ENCODE measurements at places on chromosomes 3 and 15.

DNA sequence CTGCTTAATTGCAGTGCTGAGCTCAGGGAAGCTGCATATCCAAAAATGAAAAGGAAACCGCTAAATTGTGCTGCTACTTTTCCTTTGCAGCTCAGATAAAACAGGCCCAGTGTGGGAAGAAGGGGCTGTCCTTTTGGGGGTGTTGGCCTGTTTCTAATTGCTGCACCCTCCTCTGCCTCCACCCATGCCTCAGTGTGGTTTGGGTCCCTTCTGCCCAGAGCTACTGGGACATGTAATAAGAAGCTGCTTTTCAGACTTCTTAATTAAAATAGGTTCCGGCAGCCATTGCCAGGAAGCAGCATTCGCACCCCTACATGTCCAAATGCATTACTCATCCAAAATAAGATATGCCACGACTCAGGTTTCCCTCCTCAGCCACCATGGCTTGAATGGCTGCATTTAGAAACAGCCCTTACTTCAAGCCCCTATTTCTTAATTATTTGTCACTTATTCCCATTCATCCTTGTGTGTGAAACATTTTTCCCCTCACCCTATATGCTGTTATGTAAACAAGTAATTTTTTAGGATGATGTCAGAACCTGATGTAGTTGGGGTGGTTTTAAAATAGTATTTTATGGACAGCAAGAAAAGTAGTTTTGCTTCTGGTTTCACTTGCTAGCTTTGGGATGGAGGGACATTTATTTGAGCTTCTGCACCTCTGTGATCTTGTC lies 235.9 kb upstream of the CTDSPL start:
- no peak for DNase-seq

GRCh38 chr3:27630885-27631284 lies 91.2 kb downstream of the EOMES start:
- no peak for DNase-seq

DNA sequence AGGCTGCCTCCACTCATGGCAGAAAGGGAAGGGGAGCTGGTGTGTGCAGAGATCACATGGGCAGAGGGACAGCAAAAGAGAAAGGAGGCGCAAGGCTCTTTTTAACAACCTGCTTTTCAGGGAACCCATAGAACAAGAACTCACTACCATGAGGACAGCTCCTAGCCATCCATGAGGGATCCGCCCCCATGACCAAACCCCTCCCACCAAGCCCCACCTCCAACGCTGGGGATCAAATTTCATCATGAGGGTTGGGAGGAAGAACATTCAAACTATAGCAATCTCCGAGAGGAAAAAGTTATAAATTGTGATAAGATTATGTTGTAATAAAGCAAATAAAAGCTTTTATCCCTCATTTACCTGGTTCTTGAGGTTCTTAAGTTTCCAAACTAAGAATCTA lies 84.7 kb upstream of the LMCD1 start:
- no peak for DNase-seq

GRCh38 chr3:42600958-42601675 lies 631 bp downstream of the NKTR start:
- no peak for DNase-seq

GRCh38 chr15:57234156-57234555 lies 142.1 kb upstream of the CGNL1 start:
- DNase-seq = no peak

- DNase-seq = no peak
Measured at GRCh38 chr3:194714137-194714455, 28.4 kb downstream of the FAM43A start.

GRCh38 chr3:112115161-112115739 lies 17.8 kb downstream of the GCSAM start:
- DNase-seq = no peak

DNA sequence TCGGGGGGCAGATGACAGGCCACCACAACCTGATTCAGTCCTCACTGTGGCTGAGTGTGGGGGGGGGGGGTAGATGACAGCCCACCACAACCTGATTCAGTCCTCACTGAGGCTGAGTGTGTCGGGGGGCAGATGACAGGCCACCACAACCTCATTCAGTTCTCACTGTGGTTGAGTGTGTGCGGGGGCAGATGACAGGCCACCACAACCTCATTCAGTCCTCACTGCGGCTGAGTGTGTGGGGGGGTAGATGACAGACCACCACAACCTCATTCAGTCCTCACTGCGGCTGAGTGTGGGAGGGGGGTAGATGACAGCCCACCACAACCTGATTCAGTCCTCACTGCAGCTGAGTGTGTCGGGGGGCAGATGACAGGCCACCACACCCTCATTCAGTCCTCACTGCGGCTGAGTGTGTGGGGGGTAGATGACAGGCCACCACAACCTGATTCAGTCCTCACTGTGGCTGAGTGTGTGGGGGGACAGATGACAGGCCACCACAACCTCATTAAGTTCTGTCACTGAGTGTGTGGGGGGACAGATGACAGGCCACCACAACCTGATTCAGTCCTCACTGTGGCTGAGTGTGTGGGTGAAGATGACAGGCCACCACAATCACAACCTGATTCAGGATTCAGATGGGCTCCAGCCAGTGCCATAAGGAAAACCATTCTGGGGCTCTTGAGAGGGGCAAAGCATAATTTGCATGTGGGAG lies 16.9 kb downstream of the ZNF717 start:
- DNase-seq = no peak

DNA sequence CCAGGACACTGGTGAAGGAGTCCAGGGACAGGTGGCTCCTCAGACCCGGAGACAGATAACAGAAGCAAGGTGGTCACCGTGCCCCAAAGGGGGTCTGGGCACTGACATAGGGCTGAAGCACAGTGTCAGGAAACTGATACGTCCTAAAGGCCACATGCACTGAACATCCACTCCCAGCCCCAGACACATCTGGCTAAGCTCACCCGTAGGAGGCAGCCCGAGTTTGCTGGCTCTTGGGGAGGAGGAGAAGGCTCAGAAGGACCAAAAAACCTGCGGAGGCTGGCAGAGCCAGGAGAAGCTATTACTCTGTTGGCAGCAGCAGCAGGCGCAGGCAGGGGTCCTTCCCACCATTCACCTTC lies 1.2 kb downstream of the CACNA2D2 start:
- no peak for DNase-seq

DNA sequence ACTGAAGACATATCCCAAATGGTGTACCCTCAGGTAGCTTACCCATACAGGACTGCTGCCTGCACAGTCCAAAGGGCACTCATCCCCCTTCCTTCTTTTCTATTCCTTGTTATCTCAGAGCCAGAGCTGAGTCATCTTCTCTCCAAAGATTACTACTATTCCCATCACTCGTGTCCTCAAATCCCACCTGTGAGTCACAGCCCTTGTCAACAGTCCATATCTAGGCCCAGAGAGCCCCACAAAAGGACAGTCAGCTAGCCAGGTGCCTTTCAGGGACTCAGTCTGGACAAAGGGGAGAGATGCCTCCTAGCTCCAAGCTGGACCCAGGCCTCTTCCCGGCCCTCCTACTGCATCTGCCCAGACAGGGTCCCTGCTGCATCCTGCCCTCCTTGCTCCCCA lies 11.0 kb downstream of the PARP16 start:
- DNase-seq = no peak

DNA sequence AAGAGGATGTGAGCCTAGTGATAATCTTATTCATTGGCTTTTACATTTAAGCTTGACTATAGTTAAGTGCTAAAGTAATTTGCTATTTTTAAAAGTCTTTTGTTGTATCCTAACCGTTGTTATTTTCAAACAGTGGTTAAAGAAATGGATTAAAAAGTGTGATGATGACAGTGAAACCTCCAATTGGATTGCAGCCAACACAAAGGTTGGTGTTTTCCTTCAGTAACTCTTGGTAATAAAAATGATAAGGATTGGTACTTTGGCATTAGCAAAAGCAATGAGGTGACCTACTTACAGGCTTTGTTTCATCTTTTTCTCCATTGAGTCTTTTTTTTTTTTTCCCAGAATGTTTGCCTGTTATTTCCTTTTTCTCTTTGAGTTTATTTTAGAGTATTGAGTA lies 87.5 kb upstream of the GOLGA6B start:
- no peak for DNase-seq

- DNase-seq = no peak
Measured at GRCh38 chr3:194014756-194015155, 121.2 kb upstream of the HES1 start.

DNA sequence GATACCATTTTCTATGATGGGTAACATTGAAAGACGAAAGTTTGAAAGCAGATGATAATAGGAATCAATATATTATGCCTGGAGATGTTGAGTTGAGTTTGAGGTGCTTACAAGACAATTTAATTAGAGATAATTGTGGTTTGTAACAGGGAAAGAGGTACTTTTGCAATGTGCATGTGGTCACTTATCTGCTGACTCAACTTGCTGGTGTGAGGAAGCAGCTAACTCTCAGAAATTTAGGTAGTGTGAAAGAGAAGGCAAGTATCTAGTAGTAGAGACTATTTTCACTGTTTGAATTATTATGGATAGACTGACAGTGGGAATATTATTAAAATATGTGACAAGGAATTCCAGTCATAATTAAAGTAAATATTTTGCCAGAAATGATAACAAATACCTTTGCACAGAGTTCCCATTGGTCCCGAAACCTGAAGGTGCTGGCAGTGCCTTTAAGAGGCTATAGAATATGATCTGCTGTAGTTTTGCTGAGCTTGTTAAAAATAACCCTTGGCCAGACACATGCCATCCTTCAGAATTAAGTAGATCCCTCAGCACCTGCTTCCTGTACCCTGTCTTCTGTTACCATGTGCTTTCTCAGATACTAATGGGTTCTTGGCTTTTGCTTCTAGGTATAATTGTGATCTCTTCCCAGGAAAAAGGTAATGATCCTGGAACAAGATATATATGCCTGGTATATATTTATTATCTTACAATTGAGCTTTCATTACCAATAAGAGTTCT lies 315.9 kb downstream of the BCHE start:
- no peak for DNase-seq

DNA sequence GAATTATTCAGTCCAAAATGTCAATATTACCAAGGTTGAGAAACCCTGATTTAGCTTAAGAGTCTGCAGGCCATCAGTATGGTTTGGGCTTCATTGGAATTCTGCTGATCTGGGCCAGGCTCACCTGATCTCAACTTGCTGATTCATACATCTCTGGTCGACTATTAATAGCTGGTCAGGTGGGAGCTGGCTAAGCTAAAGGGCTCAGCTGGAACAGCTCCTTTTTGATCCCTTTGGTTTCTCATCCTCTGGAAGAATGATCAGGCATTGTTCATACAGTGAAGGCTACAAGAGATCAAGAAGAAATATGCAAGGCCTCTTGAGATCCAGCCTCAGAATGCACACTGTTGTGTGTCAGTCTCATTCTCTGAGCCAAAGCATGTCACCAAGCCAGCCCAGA lies 123.3 kb upstream of the MME start:
- no peak for DNase-seq

DNA sequence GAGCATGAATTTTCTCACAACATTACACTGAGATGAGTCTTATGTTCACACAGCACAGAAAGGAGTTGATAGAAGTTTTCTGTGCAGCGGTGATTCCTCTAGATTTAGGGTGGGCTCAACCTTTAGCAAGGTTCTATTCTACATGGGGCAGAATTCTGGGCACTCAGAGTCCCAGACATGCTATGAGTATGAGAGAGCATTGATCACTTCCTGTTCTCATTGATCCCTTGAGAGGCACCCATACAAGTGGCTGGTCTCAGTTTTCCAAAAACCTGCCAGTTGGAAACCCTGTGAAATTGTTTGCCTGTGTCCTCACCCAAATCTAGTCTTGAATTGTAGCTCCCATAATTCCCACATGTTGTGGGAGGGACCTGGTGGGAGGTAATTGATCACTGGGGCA lies 112.5 kb upstream of the NR2F2 start:
- no peak for DNase-seq

GRCh38 chr3:167983583-167983982 lies 112.1 kb downstream of the GOLIM4 start:
- DNase-seq = no peak

DNA sequence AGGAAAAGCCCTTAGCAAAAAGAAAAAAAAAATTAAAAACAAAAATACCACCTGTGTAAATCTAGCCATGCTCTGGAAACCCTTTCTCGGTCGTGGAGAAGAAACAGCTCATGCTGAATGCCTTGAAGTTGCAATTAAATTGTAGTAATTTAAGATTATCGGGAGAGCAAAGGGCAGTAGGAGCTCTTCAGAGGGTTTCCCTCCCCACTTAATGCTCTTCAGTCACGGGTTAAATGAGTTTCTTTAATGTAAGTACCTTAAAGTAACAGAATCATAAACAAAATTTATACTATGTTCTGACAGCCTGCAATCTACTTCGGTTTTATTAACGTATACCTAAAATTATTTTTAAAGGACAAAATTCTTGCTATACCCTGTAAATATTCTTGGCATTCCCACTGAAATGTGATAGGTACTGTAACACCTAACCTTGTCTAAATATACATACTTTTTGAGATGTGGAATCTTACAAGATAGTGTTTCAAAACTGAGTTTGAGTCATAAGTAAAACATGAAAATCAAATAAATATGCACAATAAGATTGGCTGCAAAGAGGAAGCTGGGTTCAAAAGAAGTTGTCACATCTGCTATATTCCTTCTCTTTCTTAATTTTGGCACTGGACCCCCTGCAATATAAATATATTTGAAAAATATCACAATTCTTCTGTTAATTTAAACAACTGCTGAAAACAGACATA lies 5.3 kb downstream of the FOXP1 start:
- no peak for DNase-seq

DNA sequence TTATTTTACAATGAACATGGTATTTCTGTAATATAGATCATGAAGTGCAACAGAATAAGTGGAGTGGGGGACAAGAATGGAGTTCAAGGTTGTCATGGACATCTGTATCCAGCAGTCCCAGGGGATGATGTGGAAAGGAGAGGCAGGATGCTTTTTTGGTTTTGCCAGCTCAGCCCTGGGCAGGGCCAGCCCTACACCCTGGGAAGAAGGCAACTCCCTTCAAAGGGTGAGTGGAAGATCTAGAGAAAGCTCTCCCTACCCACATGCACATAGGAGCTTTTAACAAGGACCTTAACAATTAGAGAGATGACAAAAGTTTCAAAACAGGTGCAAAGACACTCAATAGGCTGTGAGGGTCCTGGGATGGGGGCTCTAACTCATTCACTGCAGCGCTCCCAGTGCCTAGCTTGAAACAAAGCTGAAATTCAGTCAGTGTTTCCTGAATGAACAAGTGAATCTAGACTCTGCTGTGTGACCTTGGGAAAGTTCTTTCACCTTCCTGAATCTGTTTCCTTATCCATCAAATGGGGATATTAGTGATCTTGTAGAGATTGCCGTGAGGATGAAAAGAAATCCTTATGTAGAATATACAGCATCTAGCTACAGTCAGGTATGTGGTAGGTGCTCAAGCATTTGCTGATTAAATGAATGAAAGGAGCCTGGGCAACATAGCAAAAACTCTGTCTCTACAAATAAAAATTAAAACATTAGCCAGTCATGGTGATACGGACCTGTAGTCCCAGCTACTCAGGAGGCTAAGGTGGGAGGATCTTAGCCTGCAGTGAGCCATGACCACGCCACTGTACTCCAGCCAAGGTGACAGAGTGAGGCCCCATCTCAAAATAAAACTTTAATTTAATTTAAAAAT lies 14.3 kb downstream of the BHLHE40 start:
- DNase-seq = no peak

GRCh38 chr3:188853856-188854771 lies 317.7 kb upstream of the TPRG1 start:
- DNase-seq = no peak

GRCh38 chr3:14793126-14793857 lies 25.5 kb upstream of the FGD5 start:
- no peak for DNase-seq
